A549 treated with RU486 at 1 μM for 4 hours (cell line): ENCODE measurements at places on chromosomes 3 and 15. TPM values are rescaled to one million over a fixed set of nuclear protein-coding genes. Genes with fewer than 3 reads are reported as not detected.

The ZNF860 gene
- 0.95 to 2.1 TPM (median 1.2 TPM) in 5 replicates for total RNA-seq

The NDN gene
- total RNA-seq: 0.09 to 0.11 TPM in 2 of 5 replicates, not detected in the others

The NFKBIZ gene
- 3.9 to 7.8 TPM (median 5.9 TPM) in 5 replicates for total RNA-seq

The SLC22A13 gene
- total RNA-seq: 0.06 TPM in 1 of 5 replicates, not detected in the others

The KCNMB3 gene
- 1.1 to 1.5 TPM (median 1.3 TPM) in 5 replicates for total RNA-seq

The GPR171 gene
- total RNA-seq: not detected in 5 replicates

The ACTC1 gene
- total RNA-seq: 0.14 to 0.48 TPM (median 0.33 TPM) in 5 replicates

The SLC4A7 gene
- total RNA-seq: 11.6 to 25.4 TPM (median 24.7 TPM) in 5 replicates

The GREM1 gene
- 6.0 to 16.3 TPM (median 8.2 TPM) in 5 replicates for total RNA-seq

The NME9 gene
- not detected in 5 replicates for total RNA-seq

The KBTBD12 gene
- total RNA-seq: not detected in 5 replicates

The MBNL1 gene
- total RNA-seq: 37.7 to 55.3 TPM (median 52.9 TPM) in 5 replicates

The SEMA6D gene
- not detected in 5 replicates for total RNA-seq

The SLC51A gene
- not detected in 5 replicates for total RNA-seq

The DGKG gene
- 8.0 to 18.8 TPM (median 11.4 TPM) in 5 replicates for total RNA-seq

The PARP15 gene
- not detected in 5 replicates for total RNA-seq

The GJD2 gene
- total RNA-seq: not detected in 5 replicates

The HRG gene
- not detected in 5 replicates for total RNA-seq

The RLBP1 gene
- not detected in 5 replicates for total RNA-seq

The PLCH1 gene
- total RNA-seq: 0.85 to 1.4 TPM (median 1.3 TPM) in 5 replicates

The ZNF80 gene
- not detected in 5 replicates for total RNA-seq

The CKMT1B gene
- total RNA-seq: 2.9 to 6.1 TPM (median 3.4 TPM) in 5 replicates

The C3orf20 gene
- 0.03 to 0.06 TPM (median 0.05 TPM) in 3 of 5 replicates, not detected in the others for total RNA-seq

The SPINK8 gene
- total RNA-seq: not detected in 5 replicates
